Metanephros (tissue), 2 donors: ENCODE measurements at places on chromosomes 2 and 18. TPM values are rescaled to one million over a fixed set of nuclear protein-coding genes. Genes with fewer than 3 reads are reported as not detected.

RTP5 gene
- total RNA-seq, result not detected

TDRD15 gene
- total RNA-seq, result 0.06 TPM

COL5A2 gene
- 147 TPM for total RNA-seq

CPLX4 gene
- total RNA-seq, result not detected

STON1 gene
- 32.5 TPM for total RNA-seq

CYS1 gene
- 151 TPM for total RNA-seq

ST6GAL2 gene
- total RNA-seq, result 21.7 TPM

LRRC30 gene
- total RNA-seq, result 6.4 TPM

SIX3 gene
- not detected for total RNA-seq

SGPP2 gene
- total RNA-seq, result 14.8 TPM

MEIS1 gene
- total RNA-seq, result 201 TPM

MAPK4 gene
- total RNA-seq, result 5.1 TPM

HOXD9 gene
- 50.0 TPM for total RNA-seq

GPR45 gene
- total RNA-seq, result not detected

PCARE gene
- 0.18 TPM for total RNA-seq

COL3A1 gene
- total RNA-seq, result 1,756 TPM

NYAP2 gene
- 0.12 TPM for total RNA-seq

HOXD13 gene
- 0.06 TPM for total RNA-seq

MITD1 gene
- total RNA-seq, result 25.1 TPM

CTNNA2 gene
- total RNA-seq, result 2.3 TPM

PTPN18 gene
- 23.2 TPM for total RNA-seq

GREB1 gene
- total RNA-seq, result 18.3 TPM

C2orf78 gene
- not detected for total RNA-seq

EGR4 gene
- not detected for total RNA-seq

LOXHD1 gene
- total RNA-seq, result 2.2 TPM

ZAP70 gene
- 4.3 TPM for total RNA-seq

TNFAIP6 gene
- 2.9 TPM for total RNA-seq
